ENCODE measurements at places on chromosomes 3 and 15.

DNA sequence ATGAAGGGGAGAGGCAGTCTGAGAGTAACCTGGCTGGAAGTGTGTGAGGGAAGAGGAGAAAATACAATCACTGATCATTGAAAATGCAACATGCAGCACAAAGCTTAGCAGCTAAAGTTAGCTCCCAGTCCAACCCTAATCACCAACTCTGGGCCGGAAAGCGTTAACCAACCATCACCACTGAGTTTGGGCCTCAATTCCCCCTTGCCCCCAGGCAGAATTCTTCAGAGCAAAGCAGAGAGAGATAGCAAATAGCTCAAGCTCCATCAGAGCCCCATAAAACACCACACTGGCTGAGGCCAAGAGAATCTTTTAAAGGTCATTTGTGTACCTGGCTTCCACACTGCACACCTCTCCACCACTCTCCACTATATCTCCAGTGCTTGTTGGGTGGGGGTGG is 16.2 kb upstream of the PDIA5 start:
- DNase-seq, result no peak

- no peak for DNase-seq
Observed at GRCh38 chr3:16211176-16211904, 36.9 kb downstream of the GALNT15 start.

DNA sequence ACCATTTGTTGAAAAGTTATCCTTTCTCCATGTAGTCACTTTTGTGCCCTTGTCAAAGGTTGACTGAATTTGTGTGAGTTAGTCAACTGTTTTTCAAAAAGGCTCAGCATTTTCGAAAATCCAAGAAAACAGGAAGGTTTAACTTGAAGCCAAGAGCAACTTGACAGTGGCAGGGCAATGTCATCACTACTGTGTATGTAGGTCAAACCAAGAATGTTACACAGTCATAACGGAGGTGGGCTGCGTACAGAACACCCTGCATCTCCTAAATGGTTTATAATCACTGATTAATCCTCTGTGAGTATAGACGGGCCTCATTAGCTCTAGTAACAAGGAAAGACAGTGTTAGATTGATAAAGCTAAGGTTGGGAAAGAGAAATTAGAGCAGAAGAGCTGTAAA is 1064.9 kb downstream of the FHIT start:
- DNase-seq, result no peak

DNA sequence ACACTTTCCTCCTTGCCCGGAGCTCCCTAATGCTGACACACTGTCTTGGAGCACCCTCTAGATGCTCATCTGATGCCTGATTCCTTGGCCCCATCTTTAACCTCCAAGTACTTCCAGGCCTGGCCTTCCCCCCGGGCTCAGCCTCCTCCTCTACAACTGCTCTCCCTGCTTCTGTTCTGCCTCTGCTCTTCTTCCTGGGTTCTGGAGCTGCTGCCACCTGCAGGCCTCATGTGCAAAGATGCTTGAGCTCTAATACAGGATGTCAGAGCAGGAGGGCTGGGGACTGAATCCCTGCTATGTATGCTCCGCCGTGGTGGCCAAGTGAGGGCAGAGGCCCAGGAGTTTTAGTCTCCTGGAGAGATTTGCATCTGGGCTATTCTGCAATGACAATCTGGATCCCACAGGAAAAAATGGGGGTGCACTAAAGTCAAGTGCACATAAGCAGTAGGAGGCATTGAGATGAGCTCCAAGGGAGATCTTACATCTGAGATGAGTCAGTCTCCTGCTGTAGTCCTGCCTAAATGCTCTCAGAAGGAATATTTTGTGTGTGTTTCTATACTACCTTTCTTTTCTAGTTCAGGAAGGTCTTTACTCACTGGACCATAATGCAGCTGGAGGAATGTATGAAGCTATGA is 296.3 kb downstream of the UACA start:
- peak; percentile 58 for DNase-seq

DNA sequence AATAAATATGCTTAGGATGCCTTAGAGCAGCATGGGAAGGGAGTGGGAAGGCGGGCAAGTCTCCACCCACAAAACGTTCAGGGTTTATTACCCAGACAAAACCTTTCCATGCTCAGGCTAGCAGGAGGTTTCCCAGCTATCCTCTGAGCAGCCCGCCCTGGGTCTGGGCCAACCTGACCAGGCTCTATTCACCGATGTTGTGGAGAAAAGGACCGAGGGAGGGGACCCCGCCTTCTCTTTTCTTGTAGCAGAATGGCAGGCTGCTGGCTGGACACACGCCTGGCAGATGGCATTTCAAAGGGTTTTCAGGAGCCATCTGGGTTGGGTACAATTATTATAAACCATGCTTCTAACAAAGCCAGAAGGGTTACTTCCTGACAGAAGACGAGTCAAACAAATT is 540.9 kb downstream of the MAGI1 start:
- no peak for DNase-seq

DNA sequence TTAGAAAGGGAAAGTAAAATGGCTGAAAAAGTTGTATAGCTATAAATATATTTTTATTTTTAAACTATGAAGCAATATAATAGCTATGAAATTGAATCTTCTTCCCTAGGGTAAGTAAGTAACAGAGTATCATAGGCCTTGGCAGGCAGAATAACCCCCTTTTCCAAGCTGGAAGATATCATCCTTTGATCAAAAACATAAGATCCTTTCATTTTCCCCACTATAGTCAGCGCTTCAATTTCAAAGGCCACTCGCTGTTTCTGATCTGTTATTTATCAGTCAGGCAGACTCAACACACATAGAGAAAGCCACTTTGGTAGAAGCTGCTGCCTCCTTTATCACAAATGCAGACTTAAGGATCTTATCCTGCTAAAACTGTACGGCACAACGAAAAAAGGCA is 74.0 kb upstream of the UBE2E2 start:
- DNase-seq, result no peak

GRCh38 chr3:30146978-30147377 is 459.4 kb upstream of the TGFBR2 start:
- no peak for DNase-seq

DNA sequence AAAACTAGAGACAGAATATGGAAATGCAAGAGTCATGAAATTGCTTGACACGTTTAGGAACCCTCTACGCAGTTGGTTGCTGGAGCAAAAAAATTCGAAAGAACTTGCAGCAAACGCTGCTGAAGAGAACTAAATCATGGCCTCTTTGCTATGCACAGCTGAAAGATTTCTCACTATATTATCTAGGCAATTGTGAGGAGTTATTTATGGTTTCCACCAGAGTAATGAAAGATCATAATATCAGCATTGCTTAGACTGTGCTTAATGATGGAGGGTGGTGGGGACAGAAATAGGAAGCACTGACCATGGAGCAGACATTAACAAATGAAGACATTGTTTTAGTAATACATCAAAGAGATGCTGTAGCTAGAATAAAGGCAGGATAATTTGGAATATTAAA is 593.4 kb upstream of the ZNF717 start:
- no peak for DNase-seq

GRCh38 chr3:133401374-133402135 is 1.7 kb downstream of the BFSP2 start:
- no peak for DNase-seq

DNA sequence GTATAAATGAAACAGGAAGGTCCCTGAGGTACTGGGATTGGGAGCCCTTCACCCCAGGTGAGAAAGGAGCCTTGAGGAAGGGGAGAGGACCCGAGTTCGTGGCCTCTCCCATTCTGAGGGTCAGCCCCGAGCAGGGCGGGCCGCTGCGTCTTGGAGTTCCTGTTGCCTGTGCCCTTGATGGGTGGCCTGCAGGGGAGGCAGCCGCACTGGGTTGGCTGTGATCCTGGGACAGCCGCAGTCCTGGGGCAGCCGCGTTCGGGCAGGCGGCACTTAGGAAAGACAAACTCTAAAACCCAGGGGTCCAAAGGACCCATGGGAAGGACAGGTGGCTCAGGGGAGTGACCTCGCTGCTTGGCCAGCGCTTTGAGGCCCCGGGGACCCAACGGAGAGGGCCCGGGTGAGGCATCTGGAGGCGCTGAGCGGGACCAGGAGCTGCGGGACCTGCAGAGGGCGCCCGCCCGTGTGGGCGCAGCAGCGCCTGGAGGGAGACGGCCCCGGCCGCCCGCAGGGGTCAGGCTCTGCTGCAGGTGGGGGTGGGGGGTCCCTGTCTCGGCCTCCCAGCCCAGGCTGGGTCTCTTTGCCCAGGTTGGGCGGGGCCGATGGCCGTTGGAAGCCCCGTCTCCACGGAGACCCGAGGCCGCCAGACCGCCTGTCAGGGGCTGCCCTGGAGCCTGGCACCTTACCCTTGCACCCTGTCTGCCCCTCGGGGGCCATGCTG is 65.1 kb downstream of the HMCES start:
- DNase-seq, result peak; percentile 29

GRCh38 chr3:23805633-23806533 is at the start of gene UBE2E1:
Gene UBE2E1, plus strand, starts transcription at chr3:23805955. Its CDS starts 1,315 bp downstream, at chr3:23807270.
- peak; percentile 78 for DNase-seq

- DNase-seq, result no peak
Observed at GRCh38 chr3:164883171-164883570, 195.1 kb downstream of the SI start.

DNA sequence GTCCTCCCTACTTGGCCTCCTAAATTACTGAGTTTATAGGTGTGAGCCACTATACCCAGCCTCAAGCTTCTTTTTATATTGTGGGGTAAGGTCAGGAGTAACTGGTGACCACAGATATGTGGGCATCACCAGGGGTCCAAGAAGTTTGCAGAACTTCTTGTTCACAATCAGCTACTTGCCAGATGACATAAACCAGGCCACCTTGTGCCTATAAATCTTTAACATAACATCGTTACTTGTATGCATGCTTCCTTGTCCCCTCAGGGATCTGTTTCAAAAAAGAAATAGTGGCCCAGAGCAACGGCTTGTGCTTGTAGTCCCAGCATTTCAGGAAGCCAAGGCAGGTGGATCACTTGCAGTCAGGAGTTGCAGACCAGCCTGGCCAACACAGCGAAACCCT is 115.1 kb upstream of the FAM174B start:
- DNase-seq, result no peak

GRCh38 chr3:51275111-51275805 is 109.8 kb upstream of the MANF start:
- no peak for DNase-seq

DNA sequence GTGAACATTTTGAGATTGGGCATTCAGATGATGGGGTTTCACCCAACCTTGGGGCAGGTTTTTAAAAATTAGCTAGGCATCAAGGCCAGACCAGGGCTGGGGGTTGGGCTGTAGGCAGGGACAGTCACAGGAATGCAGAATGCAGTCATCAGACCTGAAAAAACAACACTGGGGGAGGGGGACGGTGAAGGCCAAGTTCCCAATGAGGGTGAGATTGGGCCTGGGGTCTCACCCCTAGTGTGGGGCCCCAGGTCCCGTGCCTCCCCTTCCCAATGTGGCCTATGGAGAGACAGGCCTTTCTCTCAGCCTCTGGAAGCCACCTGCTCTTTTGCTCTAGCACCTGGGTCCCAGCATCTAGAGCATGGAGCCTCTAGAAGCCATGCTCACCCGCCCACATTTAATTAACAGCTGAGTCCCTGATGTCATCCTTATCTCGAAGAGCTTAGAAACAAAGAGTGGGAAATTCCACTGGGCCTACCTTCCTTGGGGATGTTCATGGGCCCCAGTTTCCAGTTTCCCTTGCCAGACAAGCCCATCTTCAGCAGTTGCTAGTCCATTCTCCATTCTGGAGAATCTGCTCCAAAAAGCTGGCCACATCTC is 6.1 kb downstream of the RHO start:
- DNase-seq, result no peak

GRCh38 chr3:73141525-73141924 is 80.1 kb downstream of the EBLN2 start:
- DNase-seq, result no peak

DNA sequence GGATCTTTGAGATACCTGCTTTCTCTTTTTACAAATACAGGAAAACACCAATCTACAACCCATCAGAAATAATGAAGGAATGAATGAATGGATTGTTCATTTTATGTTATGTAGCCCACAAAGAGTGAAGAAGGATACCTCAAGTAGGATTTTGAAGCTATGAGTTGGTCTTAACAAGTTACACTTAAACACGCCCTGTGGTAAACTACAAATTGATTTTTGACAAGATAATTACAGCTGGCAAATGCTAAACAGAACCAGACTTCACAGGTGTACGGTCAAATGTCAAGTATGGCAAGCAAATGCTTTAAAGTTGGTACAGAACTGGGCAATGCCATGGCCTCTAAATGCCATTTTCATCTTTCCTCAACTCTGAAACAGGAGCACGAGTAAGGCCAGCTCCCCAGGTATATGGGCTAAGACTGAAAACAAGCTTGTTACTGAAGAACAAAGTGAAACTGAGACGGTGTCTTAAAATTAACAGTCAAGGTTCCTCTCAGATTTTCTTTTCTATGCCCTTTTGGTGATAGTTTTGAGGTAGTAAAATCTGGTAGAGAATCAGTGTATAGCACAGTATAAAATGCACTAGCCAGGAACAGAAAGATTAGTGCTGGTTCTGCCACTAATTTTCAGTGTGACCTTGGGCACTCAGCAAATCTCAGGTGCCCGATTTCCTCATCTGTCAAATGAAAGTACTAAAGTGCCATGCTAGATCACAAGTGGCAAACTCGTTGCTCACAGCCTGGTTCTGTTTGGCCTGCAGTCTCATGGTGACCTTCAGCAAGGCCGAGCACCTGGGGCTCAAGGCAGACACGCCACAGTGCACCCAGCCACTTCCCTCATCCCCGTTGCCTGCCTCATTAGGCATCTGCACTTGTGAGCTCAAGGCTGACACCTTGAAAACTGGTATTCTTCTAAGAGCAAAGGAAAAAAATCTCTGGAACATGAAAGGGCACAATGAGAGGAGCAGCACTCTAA is 9.5 kb downstream of the RUVBL1 start:
- DNase-seq, result no peak

DNA sequence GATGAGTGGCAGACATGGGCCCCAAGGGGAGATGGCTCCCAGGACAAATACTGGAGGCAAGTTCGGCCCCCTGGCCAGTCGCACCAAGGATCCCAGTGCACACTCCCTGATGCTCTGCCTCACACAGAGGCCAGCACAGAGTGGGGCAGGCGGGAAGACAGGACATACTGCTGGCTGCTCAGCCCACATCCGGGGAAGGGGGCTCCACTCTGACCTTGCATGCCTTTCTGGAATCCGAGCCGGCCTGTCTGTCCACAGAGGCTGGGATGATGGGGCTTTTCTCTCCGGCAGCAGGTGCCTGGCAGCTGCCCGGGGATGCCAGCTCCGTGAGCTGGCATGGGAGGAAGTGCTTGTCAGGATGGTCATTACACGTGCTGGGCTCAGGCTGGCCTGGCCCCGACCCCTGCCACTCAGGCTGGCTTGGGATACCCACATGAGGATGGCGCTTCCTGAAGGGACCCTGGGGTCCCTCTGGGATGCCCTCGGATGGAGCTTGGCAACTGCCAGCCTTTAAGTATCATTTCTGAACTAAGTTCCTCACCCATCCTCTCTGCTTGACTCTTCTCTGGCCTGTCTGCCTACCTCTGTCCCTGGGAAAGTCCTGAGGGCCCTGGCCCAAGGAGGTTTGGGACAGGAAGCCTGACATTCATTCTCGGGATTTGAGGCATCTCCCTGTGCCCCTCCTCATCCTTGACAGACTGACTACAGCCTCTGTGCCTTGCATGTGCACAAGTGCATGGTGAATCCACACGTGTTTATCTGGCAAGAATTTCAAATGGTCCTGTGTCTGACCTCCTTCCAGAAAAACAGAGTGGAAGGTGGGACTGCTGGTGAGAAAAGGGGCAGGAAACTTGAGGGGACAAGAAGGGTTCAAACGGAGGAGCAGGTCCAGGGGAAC is 46.5 kb downstream of the EXOG start:
- no peak for DNase-seq

- DNase-seq, result no peak
Observed at GRCh38 chr15:101707983-101708382, 16.3 kb downstream of the TARS3 start.

GRCh38 chr3:18114894-18115293 is 310.2 kb downstream of the SATB1 start:
- DNase-seq, result no peak
